ENCODE measurements at places on chromosomes 3 and 15. TPM values are rescaled to one million over a fixed set of nuclear protein-coding genes. Genes with fewer than 3 reads are reported as not detected.

TAGLN3 gene
- 0.79 TPM for total RNA-seq

GOLGA8S gene
- 0.60 TPM for total RNA-seq

DNA sequence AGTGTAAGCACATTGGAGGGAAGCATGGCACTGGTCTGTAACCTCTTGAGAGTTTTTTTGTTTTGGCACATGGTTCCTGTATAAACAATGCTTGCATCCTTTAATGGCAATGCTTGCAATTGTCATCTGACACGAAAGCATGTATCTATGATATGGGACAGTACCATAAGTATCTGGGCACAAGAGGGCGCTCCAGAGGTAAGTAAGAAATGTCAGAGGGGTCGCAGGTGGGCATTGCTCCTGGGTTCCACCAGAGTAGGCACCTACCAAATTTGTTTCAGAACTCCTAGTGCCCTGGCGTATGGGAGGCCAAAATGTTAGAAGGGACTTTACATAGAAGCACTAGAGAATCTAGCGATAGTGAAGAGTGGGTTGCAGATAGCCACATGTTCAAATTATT lies 58.7 kb upstream of the BCHE start:
- no peak for DNase-seq
- no peaks in the 10 kb centered on the region for H3K4me1 ChIP-seq
- H3K4me3 ChIP-seq, result no peak overlapping the region

ITIH1 gene
- total RNA-seq, result 0.22 TPM

- no peaks in the 10 kb centered on the region for H3K27me3 ChIP-seq
- no peak for DNase-seq
- no peak overlapping the region for H3K27ac ChIP-seq
- no peak overlapping the region for H3K4me3 ChIP-seq
These were observed 23.9 kb upstream of the TM4SF1 start for GRCh38 chr3:149401212-149401925.

DLL4 gene
- 9.4 TPM for total RNA-seq

GRCh38 chr3:168467115-168467714 lies 371.5 kb upstream of the GOLIM4 start:
- no peaks in the 10 kb centered on the region for H3K4me1 ChIP-seq
- no peak overlapping the region for H3K27ac ChIP-seq
- no peak overlapping the region for H3K4me3 ChIP-seq
- H3K36me3 ChIP-seq, result no peaks in the 10 kb centered on the region
- DNase-seq, result no peak

DNA sequence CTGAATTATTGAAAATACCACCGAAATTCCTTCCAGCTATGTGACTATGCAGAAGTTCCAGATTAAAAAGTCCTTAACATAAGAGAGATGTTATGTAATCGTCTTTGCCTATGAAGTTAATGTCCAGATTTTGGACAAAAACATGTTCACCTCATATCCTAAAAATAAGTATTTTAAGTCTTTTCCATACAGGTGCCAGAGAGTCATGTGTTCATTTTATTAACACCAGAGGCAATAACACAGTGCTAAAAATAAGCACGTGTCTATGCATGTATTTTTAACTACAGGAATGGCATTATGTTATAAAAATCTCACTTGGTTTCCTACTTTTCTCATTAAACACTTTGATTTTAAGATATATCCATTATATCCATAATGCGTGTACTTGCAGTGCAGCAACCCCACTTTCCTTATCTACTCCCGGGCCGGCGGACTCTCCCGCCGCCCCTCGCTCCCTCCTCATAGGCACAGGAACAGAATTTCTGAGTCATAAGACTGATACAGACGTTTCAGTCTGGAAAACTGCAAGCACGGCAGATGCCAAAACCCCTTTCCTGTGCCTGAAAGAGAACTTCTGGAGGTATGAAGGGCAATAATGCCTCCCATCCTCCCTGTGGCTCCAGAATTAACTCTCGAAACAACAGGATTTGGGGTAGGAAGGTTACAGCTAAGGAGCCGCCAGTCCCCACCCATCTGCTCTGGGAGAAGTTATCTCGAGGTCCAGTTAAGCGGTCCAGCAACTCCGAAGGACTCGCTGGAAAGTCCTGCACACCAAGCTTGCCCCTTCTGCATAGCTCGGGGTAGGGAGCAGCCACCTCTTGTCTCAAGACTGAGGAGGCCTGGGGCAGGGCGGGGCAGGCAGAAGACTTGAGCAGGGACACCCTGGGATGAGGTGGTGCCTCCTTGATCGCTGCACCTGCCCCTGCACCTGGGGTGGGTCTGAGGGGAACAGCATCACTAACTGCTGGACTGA lies 22.3 kb upstream of the PSTPIP1 start:
- no peak overlapping the region for H3K4me3 ChIP-seq
- H3K36me3 ChIP-seq, result no peaks in the 10 kb centered on the region

All from kidney (tissue), 22 donors.